ENCODE measurements at places on chromosomes 2 and 18.
A peak's percentile ranks its signal among the peaks of the same experiment; 100 is the strongest.

DNA sequence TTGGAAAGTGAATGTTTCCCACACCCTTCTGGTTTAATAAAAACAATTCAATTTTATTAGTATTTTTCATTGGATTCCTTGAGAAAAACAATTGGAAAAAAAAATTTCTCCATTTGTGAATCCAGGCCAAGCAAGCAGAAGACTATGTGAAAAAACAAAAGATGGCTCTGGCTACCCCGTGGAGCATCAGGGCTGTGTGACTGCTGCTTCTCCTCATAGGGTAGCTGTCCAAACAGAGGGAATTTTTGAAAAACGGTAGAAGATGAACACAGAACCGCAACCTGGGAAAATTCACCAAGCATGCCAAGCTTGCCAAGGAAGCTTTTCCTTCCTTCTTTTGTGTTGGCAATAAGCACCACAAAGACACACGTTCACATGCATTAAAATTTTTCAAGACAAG is 71.3 kb upstream of the ACVR2A start:
- no peak for DNase-seq

DNA sequence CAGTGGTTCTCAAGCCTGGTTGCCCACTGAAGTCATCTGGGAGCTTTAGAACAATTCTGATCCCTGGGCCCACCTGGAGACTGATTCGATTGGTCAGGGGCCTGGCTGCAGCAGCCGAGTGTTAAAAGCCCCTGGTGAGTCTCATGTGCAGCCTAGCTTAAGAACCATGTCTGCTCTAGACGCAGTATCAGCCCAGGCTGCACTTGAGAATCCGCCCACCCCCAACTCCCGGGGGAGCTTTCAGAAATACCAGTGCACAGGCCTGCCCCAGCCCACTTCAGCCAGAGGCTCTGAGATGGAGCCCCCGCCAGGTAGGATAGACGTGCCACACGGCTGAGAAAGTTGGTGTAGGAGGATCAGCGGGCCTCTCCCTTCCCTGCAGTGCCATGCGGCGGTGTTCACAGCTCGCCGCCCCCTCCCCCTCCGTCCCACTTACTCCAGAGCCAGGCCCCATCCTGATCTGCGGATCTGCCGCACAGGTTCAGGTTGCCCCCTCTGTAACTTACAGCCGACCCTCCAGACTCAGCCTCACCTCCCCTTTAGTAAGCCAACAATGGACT is 209.0 kb upstream of the RAB12 start:
- DNase-seq: no peak

GRCh38 chr2:213787869-213788268 is 503.6 kb downstream of the SPAG16 start:
- no peak for DNase-seq

GRCh38 chr2:80462654-80463053 is 158.1 kb upstream of the LRRTM1 start:
- DNase-seq: no peak

- DNase-seq: peak; percentile 67
These were observed 26.0 kb upstream of the IL37 start for GRCh38 chr2:112884869-112885505.

DNA sequence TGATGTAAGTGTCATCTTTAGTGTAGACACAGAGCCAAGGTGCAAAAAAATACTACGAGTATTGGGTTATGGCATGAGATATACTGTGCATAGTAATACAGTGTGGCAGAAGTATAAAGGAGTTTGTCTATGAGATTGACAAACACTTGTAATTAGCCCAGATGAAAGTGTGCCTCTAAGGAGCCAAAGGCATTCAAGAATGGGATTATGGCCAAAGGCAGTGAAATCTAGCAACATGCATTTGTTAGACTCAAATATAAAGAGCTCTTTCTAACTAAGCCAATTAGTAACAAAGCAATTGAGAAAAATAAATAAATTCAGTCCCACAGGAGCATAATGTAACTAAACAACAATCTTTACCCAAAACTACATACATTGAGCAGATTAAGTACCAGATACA is 1761.8 kb downstream of the SUCLG1 start:
- no peak for DNase-seq

- no peak for DNase-seq
These were observed 3.9 kb upstream of the SOS1 start for GRCh38 chr2:39124746-39125057.

DNA sequence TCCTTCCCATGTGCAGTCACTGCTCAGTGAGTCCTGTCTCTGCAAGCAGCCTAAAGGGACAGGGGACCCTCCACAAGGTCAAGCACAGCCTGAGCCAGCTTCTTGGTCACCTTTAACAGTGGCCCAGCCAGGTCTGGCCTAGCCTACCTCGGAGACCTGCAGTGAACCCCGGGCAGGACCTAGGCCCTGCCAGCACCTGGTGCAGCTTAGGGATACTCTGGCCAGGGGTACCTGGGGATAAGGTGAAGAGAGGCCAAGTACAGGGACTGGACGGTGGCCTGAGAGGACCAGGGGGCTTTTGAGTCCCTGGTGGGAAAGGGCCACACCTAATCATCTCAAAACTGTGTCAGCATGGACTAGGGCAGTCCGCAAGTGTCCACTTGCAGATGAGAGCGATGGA is 67.8 kb downstream of the EMX1 start:
- DNase-seq: no peak

DNA sequence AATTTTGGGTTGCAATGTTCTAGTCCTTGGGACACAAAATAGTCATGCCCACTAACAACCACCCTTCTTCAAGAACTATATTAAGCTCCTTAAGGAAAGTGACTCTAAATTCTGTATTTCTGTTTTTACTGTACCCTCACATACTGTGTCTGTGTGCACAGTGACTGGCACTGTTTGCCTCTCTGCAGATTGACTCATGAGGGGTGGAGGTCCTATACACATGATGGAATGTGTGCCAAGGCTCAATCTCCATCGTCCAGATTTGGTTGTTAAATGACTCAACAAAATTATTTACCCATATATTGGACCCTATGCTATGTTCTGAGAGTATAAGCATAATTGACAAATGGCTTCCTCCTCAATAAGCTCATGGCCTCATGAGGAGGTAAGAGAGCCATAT is 126.6 kb upstream of the CWC22 start:
- DNase-seq: no peak

DNA sequence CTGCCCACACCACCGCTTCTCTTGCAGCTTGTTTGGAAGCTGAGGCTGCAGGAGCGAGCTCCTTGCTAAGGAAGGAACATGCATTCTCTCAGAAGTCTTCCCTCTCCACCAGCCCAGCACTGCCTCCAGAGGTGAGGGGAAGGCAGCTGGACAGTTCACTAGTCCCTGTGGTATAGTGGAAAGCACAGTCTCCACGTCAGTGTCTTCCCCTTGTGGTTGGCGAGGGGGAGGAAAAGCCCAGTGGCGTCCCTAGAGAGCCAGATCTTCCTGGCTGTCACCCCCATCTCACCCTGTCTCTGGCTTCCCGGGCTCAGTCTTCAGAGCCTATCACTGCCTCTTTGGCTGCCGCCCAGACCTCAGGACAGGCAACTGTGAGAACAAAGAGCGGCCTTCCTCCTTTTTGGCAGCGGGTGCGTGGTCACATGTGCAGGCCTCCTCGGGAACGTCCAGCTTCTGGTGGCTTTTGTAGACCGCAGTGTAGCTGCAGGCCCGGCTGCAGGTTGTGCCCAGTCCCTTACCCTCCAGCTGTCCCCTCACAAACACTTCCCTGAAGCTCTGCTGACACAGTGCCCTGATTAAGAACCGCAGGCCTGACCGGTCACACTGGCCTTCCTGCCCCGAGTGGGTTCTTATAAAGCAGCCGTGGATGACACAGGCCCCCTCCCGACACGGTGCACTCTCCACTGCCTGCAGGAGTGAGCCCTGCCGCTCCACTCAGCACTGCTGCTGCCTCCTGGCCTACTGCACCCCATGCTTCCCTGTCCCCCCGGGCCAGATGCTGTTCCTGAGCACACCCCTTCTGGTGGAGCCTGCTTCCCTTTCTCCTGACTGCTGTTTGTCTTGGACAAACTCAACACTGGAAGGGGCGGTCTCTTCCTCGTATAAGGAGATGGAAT is 90.9 kb downstream of the RNF144A start:
- peak; percentile 38 for DNase-seq

- no peak for DNase-seq
These were observed 5.2 kb upstream of the KLF11 start for GRCh38 chr2:10038123-10038522.

DNA sequence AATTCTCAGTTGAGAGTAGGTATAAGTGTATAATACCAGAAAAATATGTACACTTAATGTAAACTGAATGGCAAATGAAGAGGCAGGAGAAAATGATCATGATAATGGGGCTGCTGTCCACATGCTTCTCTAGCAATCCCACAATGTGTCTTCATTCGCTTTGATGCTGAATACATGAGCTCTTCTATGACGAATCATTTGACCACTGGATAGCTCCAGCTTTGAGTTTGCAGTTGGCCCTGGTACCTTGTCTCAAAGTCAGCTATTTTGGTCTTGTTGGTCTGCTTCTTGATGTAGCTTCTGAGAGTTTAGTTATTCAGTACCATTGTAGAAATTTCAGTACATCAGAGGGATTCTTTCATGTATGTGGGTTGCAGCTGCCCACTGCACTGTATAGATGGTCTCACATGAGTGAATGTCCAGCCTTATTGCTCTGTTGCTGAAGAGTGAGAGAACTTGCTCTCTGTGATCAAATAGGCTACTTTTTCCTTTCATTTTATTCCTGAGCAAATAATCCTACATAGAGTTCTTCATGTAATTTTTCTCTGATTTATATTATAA is 105.1 kb downstream of the TTC27 start:
- DNase-seq: no peak

DNA sequence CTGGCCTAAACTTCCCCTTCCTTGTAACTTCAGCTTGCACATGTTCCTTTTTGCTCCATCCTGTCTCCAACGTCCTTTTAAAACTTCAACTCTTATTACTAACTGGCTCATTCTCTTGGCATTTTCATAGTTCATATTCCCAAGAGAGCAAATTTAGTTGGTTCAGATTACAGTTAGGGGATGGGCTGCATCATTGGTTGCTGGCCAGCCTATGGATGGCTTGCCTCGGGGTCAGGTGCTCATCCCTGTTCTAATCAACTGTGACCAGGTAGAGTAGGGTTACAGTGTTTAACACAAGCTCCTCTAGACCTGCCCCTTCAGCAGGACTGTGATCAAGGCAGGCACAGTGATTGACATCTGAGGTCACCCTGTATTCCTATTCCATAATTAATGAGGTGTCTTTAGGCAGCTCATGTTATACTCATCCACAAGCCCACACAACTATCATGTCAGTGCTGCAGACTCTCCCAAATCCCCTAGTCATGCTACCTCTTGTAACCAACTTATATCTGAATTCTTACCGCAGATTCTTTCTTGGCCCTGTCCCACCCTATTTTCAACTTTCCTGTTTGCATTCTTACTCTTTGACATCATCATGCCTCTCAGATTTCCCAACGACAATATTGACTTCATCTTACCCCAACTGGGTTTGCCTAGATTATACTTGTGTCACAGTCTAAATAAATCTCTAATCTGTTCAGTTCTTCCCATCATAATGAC is 293.3 kb downstream of the MTX2 start:
- no peak for DNase-seq

DNA sequence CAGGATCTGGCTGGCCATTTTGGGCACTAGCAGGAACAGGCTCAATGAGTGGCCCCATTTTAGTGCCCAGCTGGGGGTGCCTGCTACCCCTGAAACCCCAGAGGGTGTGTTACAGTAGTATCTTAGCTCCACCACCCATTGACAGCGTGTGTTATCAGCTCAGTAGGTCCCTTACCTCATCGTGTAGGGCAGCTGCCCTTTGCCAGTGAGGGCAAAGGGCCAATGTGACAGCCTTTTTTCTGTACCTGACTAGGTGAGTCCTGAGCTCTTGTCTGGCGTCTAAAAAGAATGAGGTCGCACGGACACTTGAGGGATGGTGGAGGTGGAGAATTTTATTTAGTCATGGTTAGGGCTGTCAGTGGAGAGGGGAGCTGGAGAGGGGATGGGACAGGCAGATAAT is 462.2 kb downstream of the PIK3C3 start:
- DNase-seq: no peak

Measured in dermis blood vessel endothelial cell (primary cell).